ENCODE measurements at places on chromosomes 4 and X.

DNA sequence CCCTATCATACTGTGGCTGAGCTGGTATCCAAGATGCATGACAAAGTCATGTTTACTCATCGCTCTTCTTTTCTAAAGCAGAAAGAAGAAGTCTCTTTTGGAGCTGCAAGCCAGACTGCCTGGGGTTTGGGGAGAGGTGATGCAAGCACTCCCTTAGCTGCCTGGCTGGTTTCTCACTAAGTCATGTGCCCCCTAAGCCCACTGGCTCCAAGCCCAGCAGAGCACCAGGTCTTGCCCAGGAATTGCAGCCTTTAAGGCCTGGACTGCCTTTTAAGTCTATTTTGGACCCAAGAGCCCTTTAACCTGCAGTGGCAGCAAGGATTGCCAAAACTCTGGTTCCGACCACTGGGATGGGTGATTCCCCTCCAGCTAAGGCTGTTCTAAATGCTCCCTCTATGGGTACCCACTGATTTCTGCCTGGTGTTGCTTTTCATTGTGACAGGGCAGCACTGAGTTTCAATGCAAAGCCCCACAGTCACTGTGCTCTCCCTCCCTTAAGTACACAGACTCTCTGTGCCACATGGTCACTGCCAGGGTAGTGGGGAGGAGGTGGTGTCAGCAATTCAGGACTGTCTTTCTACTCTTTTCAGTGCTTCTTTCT is 548.6 kb downstream of the TLL1 start:
- no peak for DNase-seq

DNA sequence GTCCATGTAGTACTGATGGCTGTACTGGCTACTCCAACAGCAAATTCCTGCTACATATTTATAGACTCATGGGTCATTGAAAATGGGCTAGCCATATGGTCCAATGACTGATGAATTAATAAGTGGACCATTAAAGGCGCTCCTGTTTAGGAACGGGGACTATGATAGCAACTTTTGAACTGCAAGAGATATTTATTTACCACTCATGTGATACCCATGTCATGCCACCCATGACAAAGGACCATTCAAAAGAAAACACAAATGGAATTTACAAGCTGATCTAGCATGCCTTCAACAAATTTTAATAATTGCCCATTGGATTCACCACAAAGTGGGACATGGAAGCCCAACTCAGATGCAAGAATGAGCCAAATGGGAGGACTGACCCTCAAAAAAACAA is 240.0 kb upstream of the GALNTL6 start:
- DNase-seq, result no peak

- no peak for DNase-seq
These were observed 1023.1 kb downstream of the SH3BGRL start for GRCh38 chrX:82224961-82225360.

DNA sequence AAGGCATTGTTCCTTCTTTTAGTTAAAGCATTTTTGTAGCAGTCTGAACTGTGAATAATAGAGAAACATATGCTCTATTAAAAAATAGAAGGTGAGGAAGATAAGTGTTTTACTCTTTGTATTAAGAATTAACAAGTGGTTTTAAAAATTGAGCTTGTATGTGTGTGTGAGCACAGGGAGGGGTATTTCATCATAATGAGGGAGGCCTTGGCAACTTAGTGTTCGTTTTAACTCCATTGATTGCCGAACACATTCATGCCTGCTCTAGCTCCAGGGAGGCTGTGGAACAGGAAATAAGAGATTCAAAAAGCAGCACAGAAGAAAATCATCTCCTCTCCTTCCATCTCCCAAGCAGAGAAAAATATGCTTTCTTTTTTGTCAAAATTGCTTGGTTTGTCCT is 14.8 kb downstream of the SHROOM3 start:
- DNase-seq, result no peak

GRCh38 chrX:107978707-107979307 is 3.4 kb downstream of the TEX13B start:
- no peak for DNase-seq

DNA sequence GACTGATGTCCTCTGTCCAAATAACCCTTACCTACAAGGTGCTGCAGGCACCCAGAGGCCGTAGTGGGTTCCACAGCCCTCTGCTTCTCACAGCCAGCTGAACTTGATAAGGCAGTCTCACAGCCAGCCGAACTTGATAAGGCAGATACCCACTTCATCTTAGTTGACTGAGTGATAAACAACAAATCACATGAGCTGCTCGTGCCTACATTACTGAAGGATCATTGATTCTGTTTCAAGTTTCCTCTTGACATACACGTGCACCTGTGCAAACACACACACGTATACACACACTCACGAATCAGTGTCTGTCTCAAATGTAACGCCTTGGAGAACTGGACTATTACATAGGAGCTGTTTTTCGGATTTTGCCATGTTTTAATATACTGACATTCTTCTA is 276.3 kb downstream of the DCTD start:
- DNase-seq, result no peak

DNA sequence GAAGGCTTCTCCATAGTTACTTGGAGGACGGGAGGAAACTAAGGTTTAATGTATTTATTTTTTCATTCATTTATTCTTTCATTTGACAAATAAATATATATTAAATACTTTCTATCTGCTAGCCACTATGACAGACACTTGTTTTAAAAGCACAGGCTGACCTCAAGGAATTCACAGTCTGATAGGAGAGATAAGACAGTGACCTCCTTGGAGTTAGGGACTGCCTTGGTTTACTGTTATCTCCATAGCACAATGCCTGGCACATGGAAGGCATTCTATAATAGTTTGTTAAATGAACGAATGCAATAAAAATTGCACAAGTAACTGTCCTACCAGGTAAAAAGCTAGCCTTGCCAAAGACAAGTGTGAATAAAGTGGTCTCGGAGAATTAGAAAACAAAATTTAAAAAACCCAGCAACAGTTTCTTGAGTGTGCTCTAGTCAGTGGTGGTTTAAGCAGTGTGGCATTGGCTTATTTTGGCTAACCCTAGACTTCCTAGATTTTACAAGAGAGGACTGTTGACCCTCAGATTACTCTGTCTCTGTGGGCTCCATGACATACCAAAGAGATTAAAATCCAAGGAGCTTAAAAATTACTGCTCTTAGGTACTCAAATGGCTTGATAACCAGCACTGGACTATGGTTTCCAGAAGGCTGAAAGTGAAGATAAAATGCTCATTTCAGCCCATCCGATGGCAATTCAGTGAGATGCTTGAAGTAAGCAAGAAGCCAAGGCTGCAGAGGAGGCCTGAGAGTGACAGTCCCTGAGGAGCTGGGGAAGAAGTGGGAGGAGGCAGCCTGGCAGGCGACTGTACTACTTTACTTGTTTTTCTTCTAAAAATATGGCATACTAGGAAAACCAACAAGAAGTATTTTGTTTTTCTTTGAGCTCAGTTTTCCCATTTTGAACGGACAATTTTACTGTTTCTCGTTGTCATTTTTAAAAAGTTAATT is 9.6 kb downstream of the AFP start:
- DNase-seq, result no peak

DNA sequence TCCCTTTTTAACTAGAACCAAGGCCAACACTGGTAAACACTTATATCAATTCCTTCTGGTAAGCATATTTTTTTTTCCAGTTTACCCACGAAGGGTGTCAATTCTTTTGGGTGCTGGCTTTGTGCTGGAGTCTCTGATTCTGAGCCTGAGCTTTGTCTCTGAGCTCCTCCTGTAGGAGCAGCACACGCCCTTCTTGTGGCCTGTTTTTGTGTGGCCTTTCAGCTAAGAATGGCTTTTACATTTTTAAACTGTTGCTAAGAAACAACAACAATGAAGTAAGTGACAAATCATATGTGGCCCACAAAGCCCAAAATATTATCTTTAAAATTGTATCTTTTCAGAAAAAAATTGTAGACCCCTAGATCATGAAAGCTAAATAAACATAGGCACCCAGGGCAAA is 98.0 kb upstream of the TBC1D9 start:
- DNase-seq, result no peak

GRCh38 chr4:16516796-16517439 is 290.6 kb upstream of the TAPT1 start:
- no peak for DNase-seq

GRCh38 chrX:144790148-144790547 is 457.2 kb upstream of the SPANXN1 start:
- DNase-seq, result no peak

- no peak for DNase-seq
These were observed 193.5 kb downstream of the MAD2L1 start for GRCh38 chr4:119873132-119873531.

GRCh38 chrX:53713987-53714579 is 27.6 kb upstream of the HUWE1 start:
- DNase-seq, result no peak

GRCh38 chr4:151359576-151359975 is 34.2 kb upstream of the SH3D19 start:
- no peak for DNase-seq

DNA sequence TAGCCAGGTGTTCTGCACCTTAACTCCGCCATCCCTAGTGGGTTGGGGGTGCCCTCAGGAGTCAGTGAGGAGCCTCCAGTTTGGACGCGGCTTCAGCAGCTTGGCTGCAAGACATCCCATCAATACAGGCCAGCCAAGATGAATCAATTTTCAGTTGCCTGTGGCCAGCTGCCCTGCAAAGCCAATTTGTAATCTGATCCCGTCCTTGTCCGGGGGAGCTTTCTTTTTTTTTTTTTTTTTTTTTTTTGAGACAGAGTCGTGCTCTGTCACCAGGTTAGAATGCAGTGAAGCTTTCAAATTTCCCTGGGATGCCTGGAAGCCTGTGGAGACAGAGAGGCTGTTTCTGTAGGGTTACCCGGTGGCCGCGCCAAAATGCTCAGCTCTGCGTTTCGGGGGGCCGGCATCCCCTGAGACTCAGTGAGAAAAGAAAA is 192.5 kb downstream of the ASMT start:
- DNase-seq, result no peak

Measured in stimulated activated CD4-positive, alpha-beta T cell treated with anti-CD3 and anti-CD28 coated beads, Interleukin-4, amount 100 ng/mL, for 24 hours (primary cell).